Left kidney (tissue), 8 donors: ENCODE measurements at places on chromosomes 6 and 20. TPM values are rescaled to one million over a fixed set of nuclear protein-coding genes. Genes with fewer than 3 reads are reported as not detected.

The OSER1 gene
- 54.8 TPM for polyA plus RNA-seq

The COQ3 gene
- 14.5 TPM for polyA plus RNA-seq

DNA sequence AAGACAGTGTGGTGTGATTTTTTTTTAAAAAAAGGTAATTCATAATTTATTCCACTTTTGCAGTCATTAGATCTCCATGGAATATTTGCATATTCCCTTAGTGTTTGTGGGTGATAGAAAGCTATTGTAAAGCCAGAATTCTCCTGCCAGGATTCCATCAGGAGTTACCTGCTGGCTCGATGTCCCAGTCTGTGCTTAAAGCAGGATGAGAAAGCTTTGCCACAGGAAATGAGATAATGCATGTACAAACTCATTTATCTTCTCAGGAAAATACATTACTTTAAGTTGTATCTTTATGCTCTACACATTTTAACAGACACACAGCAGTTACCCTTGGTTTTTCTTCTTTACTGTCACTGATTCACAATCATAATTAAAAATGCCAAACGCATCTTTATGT lies 553.0 kb downstream of the CD109 start:
- DNase-seq, result no peak

The MANEA gene
- 28.1 TPM for polyA plus RNA-seq

GRCh38 chr6:129936329-129937165 lies 75.4 kb upstream of the TMEM244 start:
- peak; percentile 53 for DNase-seq

DNA sequence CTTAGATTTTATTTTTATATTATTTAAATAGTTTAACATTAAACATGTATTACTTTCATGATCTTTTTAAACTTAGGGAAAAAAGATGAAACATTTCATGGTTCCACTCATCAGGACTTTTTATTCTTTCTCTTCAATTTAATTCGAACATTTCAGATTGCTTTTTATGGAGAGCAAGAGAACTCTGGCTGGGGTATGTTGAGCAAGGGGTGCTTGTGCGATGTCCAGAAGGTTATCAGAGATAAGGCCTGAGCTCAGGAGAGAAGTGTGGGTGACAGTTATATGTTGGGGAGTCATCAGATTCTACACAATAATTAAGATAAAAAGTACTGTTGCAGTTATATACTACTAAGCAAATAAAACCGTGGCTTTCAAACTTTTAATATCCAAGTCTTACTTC lies 37.5 kb downstream of the FKBP5 start:
- no peak for DNase-seq

The FAM83C gene
- not detected for polyA plus RNA-seq

The CD93 gene
- 37.9 TPM for polyA plus RNA-seq

- DNase-seq, result peak; percentile 39
These were observed 859.8 kb downstream of the MAFB start for GRCh38 chr20:39829256-39829655.

GRCh38 chr6:161482517-161482858 lies 208.6 kb upstream of the AGPAT4 start:
- peak; percentile 69 for DNase-seq

DNA sequence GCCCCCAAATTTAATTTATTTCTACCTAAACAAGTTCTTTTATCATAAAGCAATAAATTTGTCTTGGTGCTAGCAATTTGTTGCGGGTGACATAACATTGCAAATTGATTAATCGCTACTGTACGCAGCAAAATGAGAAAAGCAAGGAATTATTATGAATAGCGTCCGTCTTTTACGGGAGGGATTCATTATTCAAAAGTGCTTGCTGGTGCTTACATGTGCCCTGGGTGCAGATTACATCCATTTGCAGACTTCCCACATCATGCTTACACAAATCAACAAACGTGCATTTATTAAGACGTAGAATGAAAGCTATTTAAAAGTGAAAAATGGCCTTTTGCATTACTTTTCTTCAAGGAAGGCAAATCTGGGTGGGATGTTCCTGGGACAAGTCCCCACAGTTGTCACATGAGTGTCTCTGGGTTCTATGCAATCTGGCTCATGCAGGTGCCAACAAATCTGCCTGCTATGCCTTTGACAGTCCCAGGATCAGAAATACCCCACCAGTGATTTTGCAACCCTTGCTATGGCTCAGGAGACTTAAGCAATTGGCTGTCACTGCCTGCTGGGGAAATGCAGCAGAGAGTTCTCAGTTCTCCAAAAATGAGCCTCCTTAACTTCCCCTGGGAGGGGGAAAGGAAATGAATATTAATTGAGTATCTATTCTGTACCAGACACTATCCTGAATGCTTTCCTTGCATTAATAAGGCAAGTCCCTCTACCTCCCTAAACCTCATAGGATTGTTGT lies 30.1 kb upstream of the MAFB start:
- no peak for DNase-seq

- DNase-seq, result no peak
These were observed 898.3 kb upstream of the ADGRB3 start for GRCh38 chr6:67736816-67737215.

- no peak for DNase-seq
These were observed 126.5 kb downstream of the ZFAND3 start for GRCh38 chr6:37946057-37946456.

DNA sequence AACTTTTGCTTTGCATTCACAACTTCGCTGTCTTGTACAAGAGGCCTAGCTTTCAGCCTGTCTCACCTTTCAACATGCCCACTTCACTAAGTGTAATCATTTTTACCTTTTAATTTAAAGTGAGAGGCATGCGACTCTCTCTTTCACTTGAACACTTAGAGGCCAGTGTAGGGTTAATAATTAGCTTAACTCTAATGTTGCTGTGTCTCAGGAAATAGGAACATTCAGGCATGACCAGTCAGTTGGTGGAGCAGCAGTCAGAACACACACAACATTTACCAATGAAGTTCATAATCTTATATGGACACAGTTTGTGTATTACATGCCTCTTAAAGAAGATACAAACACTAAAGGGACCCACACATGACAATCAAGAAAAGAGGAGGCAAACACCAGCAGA lies 47.6 kb downstream of the HTR1B start:
- DNase-seq, result peak; percentile 11

DNA sequence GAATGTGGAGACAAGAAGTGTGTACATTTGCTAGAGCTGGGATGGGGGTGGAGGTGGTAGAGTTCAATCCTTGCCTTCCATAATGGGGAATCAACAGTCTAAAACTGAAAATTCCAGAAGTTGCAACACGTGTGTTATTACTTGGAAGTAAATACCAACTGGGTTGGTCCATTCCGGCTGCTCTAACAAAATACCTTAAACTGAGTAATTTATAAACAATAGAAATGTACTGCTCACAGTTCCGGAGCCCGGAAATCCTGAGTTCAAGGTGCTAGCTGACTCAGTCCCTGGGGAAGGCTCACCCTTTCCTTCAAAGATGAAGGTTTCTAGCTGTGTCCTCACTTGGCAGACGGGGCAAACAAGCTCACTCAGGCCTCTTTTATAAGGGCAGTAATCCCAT lies 59.0 kb downstream of the RIN2 start:
- DNase-seq, result no peak

DNA sequence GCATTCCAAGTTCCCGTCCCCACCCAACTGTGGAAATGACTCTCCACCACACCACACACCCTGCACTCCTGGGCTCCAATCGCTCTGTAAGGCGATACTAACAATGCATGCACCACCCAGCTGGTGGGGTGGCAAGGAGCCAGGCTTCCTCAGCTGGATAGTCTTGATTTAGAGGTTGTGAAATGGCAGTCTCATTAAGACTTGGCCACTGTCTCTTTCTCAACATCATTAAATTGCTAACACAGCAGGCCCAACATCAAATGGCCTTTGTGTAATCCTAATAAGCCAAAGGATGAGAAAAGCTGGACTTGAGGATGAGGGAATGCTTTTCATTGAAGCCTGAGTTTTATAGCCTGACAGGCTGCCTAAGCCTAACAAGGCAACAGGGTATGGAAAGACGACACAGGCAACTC lies 223.7 kb downstream of the GMDS start:
- DNase-seq, result peak; percentile 48

DNA sequence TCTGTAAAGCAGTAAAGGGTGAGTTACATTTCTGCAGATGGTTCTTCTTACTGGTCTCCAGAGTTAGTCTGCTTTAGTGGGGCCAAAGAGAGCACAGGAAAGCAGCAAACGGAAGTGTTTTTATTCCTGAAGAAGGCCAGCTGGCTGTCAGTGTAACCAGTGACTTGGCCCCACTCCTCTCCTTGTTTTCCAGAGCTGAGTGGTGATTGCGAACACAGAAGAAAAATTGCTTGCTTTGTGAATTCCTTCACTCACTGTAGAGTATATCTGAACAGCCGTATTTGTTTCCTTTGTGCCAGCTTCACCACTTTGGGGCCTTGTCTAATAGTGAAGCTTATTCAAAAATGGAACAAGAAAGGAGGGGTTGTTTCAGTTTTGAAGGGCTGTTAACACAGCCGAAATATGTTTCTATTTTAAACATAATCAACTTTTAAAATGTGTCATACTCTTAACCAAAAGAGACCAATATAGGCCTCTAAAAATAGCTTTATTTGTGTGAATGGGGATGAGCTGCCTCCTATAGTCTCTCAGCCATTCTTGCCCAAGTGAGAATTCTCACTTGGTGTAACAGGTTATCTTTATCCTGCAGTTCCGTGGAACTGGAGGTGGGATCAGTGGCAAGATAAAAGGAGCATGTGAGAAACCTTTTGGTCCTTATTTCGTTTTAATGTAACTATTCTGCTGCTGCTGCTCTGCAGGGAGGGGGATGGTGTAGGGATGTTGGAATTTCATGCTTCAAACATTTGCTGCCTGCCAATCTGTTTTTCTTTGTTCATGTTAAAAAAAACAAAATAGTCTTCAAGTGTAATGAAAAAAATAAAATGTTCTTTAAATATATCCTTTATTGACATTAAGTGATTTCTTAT lies 37.8 kb downstream of the ZC2HC1B start:
- peak; percentile 85 for DNase-seq

GRCh38 chr20:23879811-23880374 lies 345 bp upstream of the CST5 start:
- peak; percentile 30 for DNase-seq

The NHLRC1 gene
- polyA plus RNA-seq, result 1.9 TPM

The SCUBE3 gene
- polyA plus RNA-seq, result 63.6 TPM

- no peak for DNase-seq
These were observed 10.1 kb downstream of the CRYBG1 start for GRCh38 chr6:106370639-106371038.

The RPP40 gene
- 12.6 TPM for polyA plus RNA-seq

The RAD21L1 gene
- polyA plus RNA-seq, result not detected

The OGFRL1 gene
- polyA plus RNA-seq, result 27.0 TPM

DNA sequence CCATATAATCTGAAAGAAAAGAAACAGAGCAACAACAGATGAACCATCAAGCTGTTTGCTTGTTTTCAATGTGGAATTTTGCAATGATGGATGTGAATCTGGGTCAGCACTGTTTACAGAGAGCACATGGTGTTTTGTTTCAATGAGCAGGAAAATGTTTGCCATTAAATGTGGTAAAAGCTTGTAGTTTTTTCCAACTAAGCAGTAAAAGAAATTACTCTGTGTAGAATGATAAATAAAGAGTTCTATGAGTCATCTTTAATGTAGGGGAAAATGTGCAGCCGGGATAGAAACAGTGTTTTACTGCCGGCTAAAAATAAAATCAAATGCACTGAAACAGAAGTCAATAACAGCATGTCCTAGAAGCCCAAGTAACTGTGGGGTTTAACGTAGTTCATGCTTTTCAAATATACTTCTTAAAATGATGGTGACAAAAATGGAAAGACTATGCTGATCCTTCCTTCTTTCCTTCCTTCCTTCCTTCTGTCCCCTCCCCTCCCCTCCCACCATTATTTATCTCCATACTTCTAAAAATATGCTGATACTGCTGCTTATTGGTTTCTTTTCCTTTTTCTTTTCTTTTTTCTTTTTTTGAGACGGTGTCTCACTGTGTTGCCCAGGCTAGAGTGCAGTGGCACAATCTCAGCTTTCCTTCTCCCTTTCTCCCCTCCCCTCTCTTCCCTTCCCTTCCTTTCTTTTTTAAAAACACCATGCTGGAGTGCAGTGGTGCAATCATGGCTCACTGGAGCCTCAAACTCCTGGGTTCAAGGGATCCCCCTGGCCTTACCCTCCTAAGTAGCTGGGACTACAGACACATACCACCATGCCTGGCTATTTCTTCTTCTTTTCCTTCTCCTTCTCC lies 6.3 kb upstream of the NAA20 start:
- peak; percentile 67 for DNase-seq

DNA sequence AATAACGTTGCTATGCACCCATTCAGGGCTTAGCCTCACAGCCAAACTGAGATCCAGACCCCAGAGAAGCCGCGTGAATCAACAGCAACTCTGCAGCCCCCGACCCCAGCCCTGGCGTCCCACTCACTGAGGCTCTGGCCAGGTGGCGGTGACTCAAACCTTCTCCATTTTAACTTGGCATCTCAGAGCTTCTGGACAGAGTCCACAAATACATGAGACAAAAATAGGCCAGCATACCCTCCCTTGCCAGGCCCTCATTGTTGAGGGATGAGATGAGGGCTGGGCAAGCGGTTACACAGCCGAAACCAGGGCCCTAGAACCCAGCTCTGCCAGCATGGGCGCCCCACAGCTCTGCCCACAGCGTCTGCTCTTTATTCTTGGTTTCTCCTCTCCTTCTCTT lies 118.4 kb downstream of the MYLK4 start:
- no peak for DNase-seq

The CDH26 gene
- 1.6 TPM for polyA plus RNA-seq

- no peak for DNase-seq
These were observed 62.0 kb upstream of the CD83 start for GRCh38 chr6:14055541-14055940.

The BPIFB4 gene
- polyA plus RNA-seq, result not detected

The CRYBG1 gene
- 32.4 TPM for polyA plus RNA-seq

The PRL gene
- polyA plus RNA-seq, result 0.10 TPM

The CLVS2 gene
- polyA plus RNA-seq, result 0.33 TPM

DNA sequence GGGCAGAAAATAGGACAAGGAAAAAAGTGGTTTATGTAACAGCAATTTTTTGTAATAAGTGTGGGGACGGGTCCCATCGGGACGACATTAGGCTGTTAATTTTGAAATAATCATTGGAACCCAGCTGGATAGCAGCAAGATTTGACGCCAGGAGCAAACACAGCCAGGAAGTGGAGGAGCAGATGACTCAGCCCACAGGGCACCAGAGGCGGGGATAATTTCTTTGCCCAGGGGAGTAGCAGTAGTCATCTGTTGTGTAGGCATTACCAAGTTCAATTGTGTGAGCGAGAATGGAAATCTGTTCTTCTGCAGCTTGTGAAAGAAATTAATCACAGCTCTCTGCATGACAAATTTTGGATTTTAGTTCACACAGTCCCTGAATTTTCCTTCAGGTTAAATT lies 22.6 kb upstream of the RIN2 start:
- no peak for DNase-seq

The CCN5 gene
- polyA plus RNA-seq, result 0.28 TPM

The RANBP9 gene
- polyA plus RNA-seq, result 55.5 TPM

DNA sequence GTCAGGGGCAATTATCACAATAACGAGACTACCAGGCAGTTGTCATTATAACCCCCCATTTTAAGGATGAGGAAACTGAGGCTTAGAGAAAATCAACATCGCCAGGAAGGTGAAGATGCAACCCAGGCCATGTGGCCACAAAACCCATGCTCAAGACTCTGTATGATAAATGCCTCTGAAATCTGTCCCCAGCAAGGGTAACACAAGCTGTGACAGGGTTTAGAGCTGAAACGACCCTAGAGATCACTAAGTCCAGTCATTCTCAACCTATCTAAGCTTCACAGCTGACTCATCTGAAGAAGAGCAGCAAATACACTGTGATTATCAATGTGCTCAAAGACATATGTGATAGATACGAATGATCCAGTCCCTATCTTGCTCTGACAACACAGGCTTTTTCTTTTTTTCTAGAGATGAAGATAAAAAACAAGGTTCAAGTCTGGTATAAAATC lies 47.0 kb downstream of the ARHGAP18 start:
- DNase-seq, result no peak

The PI3 gene
- not detected for polyA plus RNA-seq
